ENCODE measurements at places on chromosomes 6 and 20. TPM values are rescaled to one million over a fixed set of nuclear protein-coding genes. Genes with fewer than 3 reads are reported as not detected.

The HLA-DQB2 gene
- total RNA-seq = not detected

The TP53TG5 gene
- not detected for total RNA-seq

The ZFP64 gene
- total RNA-seq = 18.5 TPM

The NOX3 gene
- not detected for total RNA-seq

The CNR1 gene
- total RNA-seq = not detected

The RPS6KA2 gene
- total RNA-seq = 89.9 TPM

The PLCB1 gene
- 33.3 TPM for total RNA-seq

The KCNQ5 gene
- 5.5 TPM for total RNA-seq

The TREM1 gene
- not detected for total RNA-seq

The BTN3A1 gene
- total RNA-seq = 21.1 TPM

The TFAP2C gene
- 92.9 TPM for total RNA-seq

The CAGE1 gene
- total RNA-seq = 0.19 TPM

The GHRH gene
- not detected for total RNA-seq

The NCOA7 gene
- 63.5 TPM for total RNA-seq

- H3K4me3 ChIP-seq = no peak overlapping the region
- H3K27ac ChIP-seq = no peak overlapping the region
- no peaks in the 10 kb centered on the region for H3K4me1 ChIP-seq
- H3K36me3 ChIP-seq = no peaks in the 10 kb centered on the region
Observed at GRCh38 chr6:163706500-163707087, 292.1 kb downstream of the QKI start.

GRCh38 chr6:26159357-26160273 lies 72.4 kb downstream of the HFE start:
- no peak for DNase-seq
- H3K27ac ChIP-seq = peak overlapping the region; percentile 92
- H3K27me3 ChIP-seq = no peaks in the 10 kb centered on the region
- H3K4me3 ChIP-seq = peak overlapping the region; percentile 79

GRCh38 chr6:119034827-119035458 lies 43.5 kb downstream of the FAM184A start:
- no peak overlapping the region for H3K27ac ChIP-seq
- H3K4me1 ChIP-seq = peaks cover 5% of the 10 kb centered on the region
- DNase-seq = no peak
- H3K27me3 ChIP-seq = peaks cover 7% of the 10 kb centered on the region
- H3K36me3 ChIP-seq = no peaks in the 10 kb centered on the region
- H3K4me3 ChIP-seq = no peak overlapping the region

DNA sequence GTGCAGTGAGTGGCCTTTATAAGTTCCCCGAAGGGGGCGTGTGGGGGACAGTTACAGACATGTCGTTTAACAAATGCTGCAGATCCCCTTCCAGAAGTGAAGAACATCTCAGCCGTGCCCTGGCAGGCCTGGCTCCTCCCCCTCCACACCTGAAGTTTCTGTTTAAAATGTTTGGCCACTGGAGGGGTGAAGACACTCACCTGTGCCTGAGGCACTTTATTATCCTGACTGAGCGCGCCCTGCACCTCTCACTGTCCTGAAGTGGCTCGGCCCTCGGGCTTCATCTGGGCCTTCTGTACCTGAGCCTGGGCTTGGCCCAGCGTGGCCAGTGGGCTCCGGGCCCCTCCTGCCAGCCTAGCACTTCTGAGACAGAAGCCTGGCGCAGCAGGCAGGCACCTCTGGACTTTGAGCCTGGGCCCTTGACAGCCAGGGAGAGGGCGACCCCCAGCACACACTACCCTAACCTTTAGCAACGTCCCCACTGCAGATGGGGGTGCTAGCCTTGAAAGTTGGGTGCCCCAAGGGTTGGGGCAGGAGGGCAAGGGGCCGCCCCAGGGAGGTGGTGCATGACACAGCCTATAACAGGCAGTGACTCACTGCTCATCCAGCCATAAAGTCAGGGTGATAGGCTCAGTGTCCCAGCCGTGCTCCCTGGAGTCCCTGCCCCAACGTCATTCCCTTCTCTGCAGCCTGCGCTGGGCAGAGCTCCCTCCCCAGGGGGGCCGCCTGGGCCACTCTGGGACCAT lies 13.6 kb upstream of the GATA5 start:
- H3K4me3 ChIP-seq = no peak overlapping the region
- H3K36me3 ChIP-seq = no peaks in the 10 kb centered on the region
- H3K27ac ChIP-seq = no peak overlapping the region
- H3K4me1 ChIP-seq = no peaks in the 10 kb centered on the region

- no peak overlapping the region for H3K4me3 ChIP-seq
- DNase-seq = no peak
- peaks cover 2% of the 10 kb centered on the region for H3K27me3 ChIP-seq
- H3K36me3 ChIP-seq = no peaks in the 10 kb centered on the region
- no peak overlapping the region for H3K27ac ChIP-seq
- no peaks in the 10 kb centered on the region for H3K4me1 ChIP-seq
Observed at GRCh38 chr6:95431637-95432228, 145.6 kb upstream of the MANEA start.

GRCh38 chr6:34487536-34487935 lies 21.7 kb downstream of the PACSIN1 start:
- DNase-seq = no peak
- no peaks in the 10 kb centered on the region for H3K36me3 ChIP-seq
- no peaks in the 10 kb centered on the region for H3K4me1 ChIP-seq
- H3K4me3 ChIP-seq = no peak overlapping the region
- H3K27me3 ChIP-seq = peaks cover 2% of the 10 kb centered on the region
- H3K27ac ChIP-seq = no peak overlapping the region

- peaks cover 33% of the 10 kb centered on the region for H3K36me3 ChIP-seq
- H3K27ac ChIP-seq = no peak overlapping the region
- DNase-seq = no peak
- peaks cover 2% of the 10 kb centered on the region for H3K4me1 ChIP-seq
- no peaks in the 10 kb centered on the region for H3K27me3 ChIP-seq
Observed at GRCh38 chr6:53257001-53257400, 91.7 kb downstream of the ELOVL5 start.

DNA sequence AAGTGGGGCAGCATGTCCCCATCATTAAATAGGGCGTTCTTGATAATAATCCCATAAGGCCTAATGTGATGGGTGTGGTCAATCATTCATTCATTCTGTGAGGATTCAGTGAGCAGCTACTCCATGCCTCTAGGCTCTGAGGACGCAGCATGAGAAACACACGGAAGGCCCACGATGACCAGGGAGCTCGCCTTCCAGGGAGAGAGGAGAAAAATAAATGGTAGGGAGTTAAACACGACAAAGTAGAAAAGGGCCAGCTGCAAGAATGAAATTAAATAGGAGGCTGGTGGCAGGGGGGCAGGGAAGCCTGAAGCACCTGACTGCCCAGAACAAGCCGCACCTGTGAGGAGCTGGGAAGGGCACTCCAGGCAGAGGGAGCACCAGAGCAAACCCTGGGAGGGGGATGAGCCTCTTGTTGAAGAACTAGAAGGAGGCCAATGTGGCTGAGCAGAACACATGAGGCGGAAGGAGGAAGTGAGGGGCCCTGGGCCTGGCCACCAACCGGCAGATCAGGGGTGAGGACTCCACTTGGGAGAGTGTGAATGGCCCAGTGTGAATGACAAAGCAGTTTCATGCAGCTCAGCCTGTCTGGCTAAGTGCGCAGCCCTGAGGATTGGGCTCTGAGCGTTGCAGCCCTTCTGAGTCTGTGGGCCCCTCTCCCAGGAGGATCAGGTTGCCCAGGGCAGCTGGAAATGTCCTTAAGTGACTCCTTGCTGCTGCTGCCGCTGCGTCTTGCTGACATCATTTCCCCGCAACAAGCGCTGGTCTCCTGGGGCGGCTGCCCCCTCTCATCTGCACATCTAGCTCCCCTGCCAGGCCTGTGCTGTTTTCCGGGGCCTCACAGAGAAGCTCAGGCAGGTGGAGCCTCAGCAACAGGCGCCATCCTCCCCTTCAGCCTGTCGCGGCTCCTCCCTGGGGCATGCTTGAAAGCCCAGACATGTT lies 99.9 kb downstream of the CDH26 start:
- no peaks in the 10 kb centered on the region for H3K36me3 ChIP-seq
- peaks cover 3% of the 10 kb centered on the region for H3K27me3 ChIP-seq
- DNase-seq = peak; percentile 82
- peak overlapping the region; percentile 79 for H3K27ac ChIP-seq

DNA sequence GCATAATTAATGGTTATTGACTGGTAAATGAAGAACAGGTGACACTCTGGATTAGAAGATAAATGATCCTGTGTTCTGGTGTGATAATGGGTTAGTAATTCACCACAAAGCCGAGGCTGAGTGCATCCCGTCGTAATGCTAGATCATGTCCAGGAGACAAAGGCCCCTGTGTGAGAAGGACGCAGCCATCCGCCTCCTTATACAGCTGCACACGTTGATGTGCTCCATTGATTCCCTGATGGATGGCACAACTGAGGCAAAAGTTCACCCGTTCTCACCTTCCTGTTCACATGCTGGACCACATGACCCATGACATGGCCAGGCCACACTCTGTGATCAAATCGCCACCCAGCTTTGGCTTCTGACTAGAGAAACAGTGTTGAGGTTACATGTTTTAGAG lies 136.1 kb downstream of the FOXC1 start:
- H3K27ac ChIP-seq = peak overlapping the region; percentile 52
- no peaks in the 10 kb centered on the region for H3K36me3 ChIP-seq
- no peak for DNase-seq
- peaks cover 15% of the 10 kb centered on the region for H3K4me1 ChIP-seq
- no peaks in the 10 kb centered on the region for H3K27me3 ChIP-seq

DNA sequence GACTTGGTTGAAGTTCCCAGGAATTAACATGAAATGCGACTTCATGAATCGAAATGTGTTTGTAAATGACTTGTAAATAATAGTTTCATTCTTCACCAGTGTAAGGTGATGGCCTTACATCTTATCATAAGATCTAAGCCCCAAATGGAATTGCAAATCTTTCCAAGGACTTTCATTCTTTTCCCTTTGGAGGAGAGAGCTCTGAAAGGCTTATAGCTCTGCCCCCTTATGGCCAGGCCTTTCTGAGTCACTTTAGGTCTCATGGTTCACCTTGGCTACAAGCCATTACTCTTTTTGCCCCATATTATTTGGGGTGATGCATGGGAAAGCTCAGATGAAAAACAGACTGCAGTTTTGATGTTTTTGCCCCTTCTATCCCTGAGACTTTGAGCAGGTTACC lies 209.1 kb upstream of the BMP2 start:
- no peak overlapping the region for H3K4me3 ChIP-seq
- H3K27me3 ChIP-seq = no peaks in the 10 kb centered on the region
- DNase-seq = no peak
- no peak overlapping the region for H3K27ac ChIP-seq
- peaks cover 25% of the 10 kb centered on the region for H3K4me1 ChIP-seq

- H3K36me3 ChIP-seq = peaks cover 11% of the 10 kb centered on the region
- peaks cover 31% of the 10 kb centered on the region for H3K4me1 ChIP-seq
- H3K4me3 ChIP-seq = no peak overlapping the region
- no peaks in the 10 kb centered on the region for H3K27me3 ChIP-seq
Observed at GRCh38 chr20:59018817-59019216, 412 bp upstream of the TUBB1 start.

DNA sequence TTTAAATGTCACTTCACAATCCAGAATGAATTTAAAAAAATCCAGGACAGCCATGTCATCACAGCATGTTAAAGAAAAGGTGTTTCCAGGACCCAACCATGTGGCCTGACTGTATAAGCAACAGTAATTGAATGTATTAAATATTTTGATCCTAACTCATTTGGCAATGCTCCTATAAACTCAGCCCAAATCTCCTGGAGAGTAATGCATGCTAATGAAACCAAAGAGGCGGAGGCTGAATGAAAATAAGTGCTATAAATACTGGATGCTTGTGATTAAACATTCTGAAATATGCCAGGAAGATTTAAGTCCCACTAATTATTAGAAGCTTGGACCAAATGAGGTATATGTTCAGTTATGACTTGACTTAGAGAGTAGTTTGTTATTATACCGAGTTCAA lies 486.8 kb downstream of the FRK start:
- H3K36me3 ChIP-seq = no peaks in the 10 kb centered on the region
- peaks cover 2% of the 10 kb centered on the region for H3K27me3 ChIP-seq
- no peak overlapping the region for H3K27ac ChIP-seq
- DNase-seq = no peak
- peaks cover 3% of the 10 kb centered on the region for H3K4me1 ChIP-seq

GRCh38 chr6:10278746-10279145 lies 136.1 kb downstream of the TFAP2A start:
- H3K36me3 ChIP-seq = no peaks in the 10 kb centered on the region
- H3K27ac ChIP-seq = no peak overlapping the region
- no peak for DNase-seq
- peaks cover 28% of the 10 kb centered on the region for H3K4me1 ChIP-seq
- H3K27me3 ChIP-seq = no peaks in the 10 kb centered on the region

GRCh38 chr6:131628726-131629125 lies 684 bp upstream of the MED23 start:
- H3K36me3 ChIP-seq = peaks cover 5% of the 10 kb centered on the region
- peaks cover 11% of the 10 kb centered on the region for H3K27me3 ChIP-seq
- H3K4me1 ChIP-seq = peaks cover 20% of the 10 kb centered on the region

- no peaks in the 10 kb centered on the region for H3K36me3 ChIP-seq
- peaks cover 18% of the 10 kb centered on the region for H3K4me1 ChIP-seq
- no peak for DNase-seq
- no peak overlapping the region for H3K27ac ChIP-seq
Observed at GRCh38 chr6:12608874-12609273, 107.7 kb upstream of the PHACTR1 start.

DNA sequence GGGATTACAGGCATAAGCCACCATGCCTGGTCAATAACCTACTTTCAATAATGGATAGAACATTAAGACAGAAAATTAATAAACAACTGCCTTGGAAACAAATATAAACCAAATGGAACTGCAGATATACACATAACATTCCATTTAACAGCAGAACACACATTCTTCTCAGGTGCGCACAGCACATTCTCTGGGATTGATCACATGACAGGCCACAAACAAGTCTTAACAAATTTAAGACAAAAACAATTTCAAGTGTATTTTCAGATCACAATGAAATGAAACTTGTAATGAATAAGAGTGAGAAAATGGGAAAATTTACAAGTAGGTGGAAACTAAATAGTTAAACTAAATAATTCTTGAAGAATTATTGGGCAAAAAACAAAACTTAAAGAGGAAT lies 167.9 kb downstream of the TBX18 start:
- H3K27ac ChIP-seq = no peak overlapping the region
- peaks cover 2% of the 10 kb centered on the region for H3K27me3 ChIP-seq
- no peaks in the 10 kb centered on the region for H3K36me3 ChIP-seq
- H3K4me3 ChIP-seq = no peak overlapping the region
- H3K4me1 ChIP-seq = no peaks in the 10 kb centered on the region
- no peak for DNase-seq

DNA sequence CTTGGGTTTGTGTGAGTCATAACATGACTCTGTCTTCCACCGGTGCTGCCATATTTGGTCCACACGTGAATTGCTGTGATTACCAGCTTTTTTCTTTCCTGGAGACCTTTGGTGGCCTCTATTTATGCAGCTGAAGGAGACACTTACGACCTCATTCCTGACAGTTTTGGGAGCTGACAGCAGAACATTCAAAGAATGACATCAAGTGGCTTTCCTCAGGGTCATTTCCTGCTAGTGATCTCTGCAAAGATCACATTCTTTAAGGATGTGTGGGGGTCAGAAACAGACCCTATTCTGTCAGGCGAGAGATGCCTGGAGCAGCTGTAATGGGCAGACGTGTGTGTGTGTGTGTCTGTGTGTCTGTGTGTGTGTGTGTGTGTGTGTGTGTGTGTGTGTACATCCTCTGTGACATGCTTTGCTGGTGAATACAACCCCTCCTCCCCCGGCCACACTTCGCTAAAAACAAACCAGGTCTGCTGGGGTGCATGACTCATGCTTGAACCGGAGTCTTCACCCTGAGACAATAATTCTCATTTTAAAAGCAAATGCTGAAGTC lies 115.6 kb downstream of the TMEM170B start:
- no peaks in the 10 kb centered on the region for H3K36me3 ChIP-seq
- no peak overlapping the region for H3K4me3 ChIP-seq
- H3K27me3 ChIP-seq = no peaks in the 10 kb centered on the region
- peaks cover 69% of the 10 kb centered on the region for H3K4me1 ChIP-seq
- H3K27ac ChIP-seq = peak overlapping the region; percentile 83
- no peak for DNase-seq

Measured in osteocyte (in vitro differentiated cells).